ENCODE measurements at places on chromosomes 7 and 10.
A peak's percentile ranks its signal among the peaks of the same experiment; 100 is the strongest.

DNA sequence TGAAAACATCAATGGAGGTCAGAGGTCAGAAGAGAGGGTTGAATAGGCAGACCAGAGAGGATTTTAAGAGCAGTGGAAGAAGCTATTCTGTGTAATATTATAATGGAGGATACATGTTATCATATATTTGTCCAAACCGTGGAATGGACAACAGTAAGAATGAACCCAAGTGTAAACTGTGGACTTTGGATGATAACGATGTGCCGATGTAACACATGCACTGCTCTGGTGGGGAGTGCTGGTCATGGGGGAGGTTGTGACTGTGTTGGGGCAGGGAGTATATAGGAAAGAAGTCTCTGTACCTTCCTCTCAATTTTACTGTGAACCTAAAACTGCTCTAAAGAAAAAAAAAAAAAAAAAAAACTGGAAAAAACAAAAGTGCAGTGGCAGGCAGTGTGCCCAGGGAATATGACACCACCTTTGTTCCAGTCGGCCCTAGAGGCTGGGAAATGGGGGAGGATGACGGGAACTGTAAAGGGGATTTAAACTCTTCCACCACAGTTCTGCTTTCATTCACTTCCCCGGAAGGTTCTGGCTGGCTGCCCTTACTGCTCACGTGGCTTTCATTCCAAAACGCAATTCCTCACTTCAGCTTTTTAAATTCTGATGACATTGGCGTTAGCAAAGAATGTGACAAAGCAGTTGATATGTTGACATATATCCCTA lies 113.7 kb upstream of the ANKRD1 start:
- DNase-seq: peak; percentile 50
- H3K27ac ChIP-seq: no peak overlapping the region
- H3K36me3 ChIP-seq: no peaks in the 10 kb centered on the region
- H3K27me3 ChIP-seq: no peaks in the 10 kb centered on the region
- peaks cover 32% of the 10 kb centered on the region for H3K4me1 ChIP-seq

- no peak overlapping the region for H3K27ac ChIP-seq
- no peak for DNase-seq
- peaks cover 1% of the 10 kb centered on the region for H3K4me1 ChIP-seq
- no peaks in the 10 kb centered on the region for H3K27me3 ChIP-seq
- H3K36me3 ChIP-seq: no peaks in the 10 kb centered on the region
Observed at GRCh38 chr10:110426294-110427181, 71.2 kb upstream of the DUSP5 start.

DNA sequence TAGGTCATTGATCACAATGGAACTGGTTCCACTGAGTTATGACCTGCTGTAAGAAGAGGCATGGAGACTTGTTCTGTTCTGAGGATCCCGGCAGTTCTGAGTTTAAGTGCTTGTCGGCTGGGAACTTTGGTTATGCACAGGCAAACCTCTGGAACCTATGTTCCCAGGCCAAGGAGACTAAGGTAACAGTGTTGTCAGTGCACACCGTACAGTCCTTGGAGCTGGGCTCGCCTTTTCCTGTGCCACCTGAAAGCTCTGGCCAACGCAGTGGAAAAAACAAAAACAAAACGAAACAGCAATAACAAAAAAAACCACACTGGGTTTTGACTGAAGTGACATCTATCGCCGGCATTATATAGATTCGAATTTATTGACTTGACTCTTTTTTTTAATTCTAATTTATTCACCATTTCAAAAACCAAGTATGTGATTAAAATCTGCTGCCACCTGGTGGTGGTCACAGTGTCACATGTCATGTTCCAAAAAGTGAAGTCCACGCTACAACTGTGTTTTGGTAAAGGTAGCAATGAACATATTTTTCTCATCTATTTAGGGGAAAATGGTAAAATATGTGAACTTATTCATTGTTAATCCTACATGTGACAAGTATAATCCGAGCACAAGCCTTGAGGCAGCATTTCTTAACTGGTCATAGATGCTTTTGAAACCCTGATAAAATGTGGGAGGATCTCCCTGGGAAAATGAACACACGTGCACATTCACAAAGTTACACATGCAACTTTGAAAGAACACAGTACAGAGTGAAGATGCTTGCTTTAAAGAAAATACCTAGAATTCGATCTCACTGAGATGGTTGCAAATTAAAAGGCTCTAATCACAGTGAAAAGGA lies 113.8 kb upstream of the PPP2R2D start:
- peak; percentile 70 for DNase-seq
- no peaks in the 10 kb centered on the region for H3K27me3 ChIP-seq
- no peaks in the 10 kb centered on the region for H3K4me1 ChIP-seq
- H3K27ac ChIP-seq: no peak overlapping the region
- no peak overlapping the region for H3K4me3 ChIP-seq

DNA sequence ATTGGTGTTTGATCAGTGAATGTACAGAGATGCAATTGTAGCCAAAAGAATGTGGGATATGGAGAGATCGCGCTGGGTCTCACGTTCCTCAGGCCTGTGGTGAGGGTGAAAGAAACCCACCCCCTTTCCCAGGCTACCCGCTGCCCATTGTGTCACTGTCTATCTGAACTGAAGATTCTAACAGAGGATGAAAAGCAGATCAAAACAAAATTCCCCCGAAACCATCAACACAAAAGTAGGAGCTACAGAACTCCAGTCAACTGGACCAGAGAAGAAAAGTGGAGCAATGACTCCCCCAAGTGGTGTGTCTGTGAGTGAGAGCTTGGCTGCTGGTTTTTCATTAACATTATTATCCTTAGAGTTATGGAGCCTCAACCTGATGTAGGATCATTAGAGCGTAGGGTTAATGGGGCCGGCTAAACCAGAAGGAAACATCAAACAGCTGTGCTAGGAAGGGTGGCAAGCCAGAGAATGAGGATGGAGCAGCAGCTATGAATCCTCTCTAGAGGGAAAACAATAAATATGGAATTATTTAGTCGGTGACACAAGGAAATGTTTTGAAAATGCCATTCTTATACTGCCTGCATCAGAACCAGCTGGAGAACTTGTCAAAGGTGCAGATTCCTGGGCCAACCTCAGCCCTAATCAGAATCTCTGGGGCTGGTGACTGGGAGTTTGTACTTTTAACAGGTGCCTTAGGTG lies 38.3 kb downstream of the AKR1B1 start:
- no peak overlapping the region for H3K4me3 ChIP-seq
- no peaks in the 10 kb centered on the region for H3K36me3 ChIP-seq
- no peaks in the 10 kb centered on the region for H3K27me3 ChIP-seq
- H3K4me1 ChIP-seq: no peaks in the 10 kb centered on the region
- no peak overlapping the region for H3K27ac ChIP-seq
- peak; percentile 66 for DNase-seq

DNA sequence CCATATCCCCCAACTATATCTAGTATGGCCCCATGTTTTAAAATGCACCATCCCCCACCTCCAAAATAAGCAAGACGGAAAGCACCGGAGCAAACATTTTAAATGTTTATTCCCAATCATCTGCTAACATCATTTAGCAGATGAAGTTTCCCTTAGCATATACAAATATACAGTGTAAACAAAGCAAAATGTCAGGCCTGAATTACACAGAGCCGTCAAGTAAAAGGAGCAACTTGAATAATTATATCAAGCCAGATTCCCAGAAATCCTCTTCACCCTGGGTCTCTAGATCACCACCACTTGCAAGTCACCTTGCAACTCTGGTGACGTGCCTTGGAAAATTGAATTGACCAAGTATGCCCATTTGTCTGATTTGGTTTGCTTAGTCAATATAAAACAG lies 91.6 kb upstream of the COL1A2 start:
- H3K4me3 ChIP-seq: no peak overlapping the region
- no peak for DNase-seq
- peaks cover 23% of the 10 kb centered on the region for H3K4me1 ChIP-seq
- no peak overlapping the region for H3K27ac ChIP-seq
- H3K36me3 ChIP-seq: no peaks in the 10 kb centered on the region

DNA sequence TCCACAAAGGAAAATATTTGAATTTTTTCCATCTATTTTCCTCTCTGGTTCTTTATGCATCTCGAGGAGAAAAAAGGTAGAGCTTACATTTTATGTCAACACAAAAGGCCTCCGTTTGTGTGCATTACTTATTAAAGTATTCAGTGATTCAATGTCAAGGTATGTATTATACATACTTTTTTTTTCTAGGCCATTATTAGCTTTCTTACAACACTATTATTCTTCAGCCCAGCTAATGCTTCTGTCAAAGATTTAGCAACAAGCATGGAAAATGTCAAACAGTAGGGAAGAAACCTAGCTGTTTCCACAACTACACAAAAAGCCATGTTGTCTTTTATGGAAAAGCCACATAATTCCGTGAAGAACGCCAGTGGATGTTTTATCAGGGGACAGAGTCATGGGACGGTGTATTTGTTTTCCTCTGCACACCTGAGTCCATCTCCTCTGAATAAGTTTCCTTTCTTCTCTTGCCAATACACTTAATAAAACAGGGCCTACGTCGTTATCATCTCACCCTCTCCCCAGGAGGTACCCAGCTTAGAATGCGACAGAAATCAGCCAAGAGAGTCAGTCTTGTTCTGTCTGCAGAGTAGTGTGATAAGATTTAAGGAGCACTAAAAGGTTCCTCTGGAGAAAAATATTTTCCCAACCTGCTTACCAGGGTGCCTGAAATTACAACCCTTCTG lies 209.7 kb upstream of the AUTS2 start:
- H3K36me3 ChIP-seq: no peaks in the 10 kb centered on the region
- DNase-seq: no peak
- H3K27me3 ChIP-seq: no peaks in the 10 kb centered on the region
- H3K4me3 ChIP-seq: no peak overlapping the region
- H3K27ac ChIP-seq: no peak overlapping the region

DNA sequence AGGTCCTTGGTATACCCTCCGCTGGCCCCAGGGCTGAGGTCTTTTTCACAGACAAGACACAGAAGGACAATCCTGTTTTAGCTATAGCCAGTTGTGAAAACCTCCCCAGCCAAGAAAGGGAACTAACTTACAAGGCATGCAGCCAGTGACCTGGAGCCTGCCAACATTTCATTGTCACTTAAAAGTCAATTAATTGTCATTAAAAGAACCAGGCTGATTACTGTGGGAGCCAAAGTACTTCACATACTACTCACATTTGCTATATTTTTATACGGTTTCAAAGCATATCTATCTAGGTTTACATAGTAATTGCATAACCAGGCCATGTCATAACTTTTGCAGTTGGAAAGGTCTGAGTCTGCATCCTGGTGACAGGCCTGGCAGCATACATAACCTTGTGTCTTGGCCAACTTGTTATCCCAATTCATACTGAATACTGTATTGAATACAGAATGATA lies 31.1 kb downstream of the NRBF2 start:
- no peaks in the 10 kb centered on the region for H3K36me3 ChIP-seq
- H3K4me3 ChIP-seq: no peak overlapping the region
- H3K4me1 ChIP-seq: no peaks in the 10 kb centered on the region
- DNase-seq: no peak
- H3K27ac ChIP-seq: no peak overlapping the region

GRCh38 chr7:28748933-28749584 lies 209.1 kb downstream of the TRIL start:
- H3K27me3 ChIP-seq: no peaks in the 10 kb centered on the region
- no peak overlapping the region for H3K27ac ChIP-seq
- no peaks in the 10 kb centered on the region for H3K36me3 ChIP-seq
- H3K4me1 ChIP-seq: peaks cover 54% of the 10 kb centered on the region

GRCh38 chr10:120221873-120222485 lies 235.0 kb upstream of the PLPP4 start:
- no peaks in the 10 kb centered on the region for H3K27me3 ChIP-seq
- DNase-seq: peak; percentile 64
- no peaks in the 10 kb centered on the region for H3K4me1 ChIP-seq

All from neural progenitor cell (in vitro differentiated cells).